ENCODE measurements at places on chromosomes 4 and X. TPM values are rescaled to one million over a fixed set of nuclear protein-coding genes. Genes with fewer than 3 reads are reported as not detected.

Gene NALF2
- polyA plus RNA-seq = 1.9 TPM

GRCh38 chr4:158964728-158965124 is 138.2 kb upstream of the RAPGEF2 start:
- DNase-seq = no peak

DNA sequence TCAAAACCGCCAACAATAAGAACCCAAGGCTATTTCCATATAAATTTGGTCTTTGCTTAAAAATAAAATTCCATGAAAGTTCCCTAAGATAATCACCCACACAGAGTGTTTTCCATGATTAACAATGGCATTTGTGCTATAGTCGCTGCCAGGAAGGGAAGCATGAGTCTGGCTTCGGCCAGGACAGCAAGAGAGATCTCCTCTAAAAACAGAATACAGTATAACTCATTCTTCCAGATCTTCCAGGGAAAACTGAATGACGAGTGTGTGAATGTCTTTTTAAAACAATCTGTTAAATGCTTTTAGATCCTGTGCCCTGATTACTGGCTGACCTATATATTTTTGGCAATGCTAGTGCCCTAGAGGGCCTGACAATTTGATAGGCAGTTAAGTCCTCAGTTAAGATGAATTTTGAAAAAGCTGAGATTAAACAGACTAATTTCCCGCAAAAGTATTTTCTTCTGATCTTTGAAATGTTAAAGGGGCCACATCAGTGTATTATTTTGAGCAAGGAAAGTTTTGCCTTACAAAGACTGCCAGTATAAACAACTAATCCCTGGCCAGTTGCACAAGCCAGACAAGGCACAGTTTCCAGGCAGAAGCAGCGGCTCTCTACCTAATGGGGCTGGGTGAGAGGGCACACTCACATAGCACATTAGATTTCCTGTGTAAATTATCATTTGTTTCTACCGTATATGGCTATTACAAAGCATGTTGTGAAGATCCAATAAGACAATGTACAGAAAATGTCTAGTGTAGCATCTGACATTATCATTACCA is 127.3 kb downstream of the DCHS2 start:
- no peak for DNase-seq

- no peak for DNase-seq
Measured at GRCh38 chrX:68498044-68498507, 775 bp upstream of the YIPF6 start.

Gene POF1B
- 0.62 TPM for polyA plus RNA-seq

Gene CT47B1
- not detected for polyA plus RNA-seq

Gene CCDC160
- 7.0 TPM for polyA plus RNA-seq

Gene P2RY10
- polyA plus RNA-seq = not detected

DNA sequence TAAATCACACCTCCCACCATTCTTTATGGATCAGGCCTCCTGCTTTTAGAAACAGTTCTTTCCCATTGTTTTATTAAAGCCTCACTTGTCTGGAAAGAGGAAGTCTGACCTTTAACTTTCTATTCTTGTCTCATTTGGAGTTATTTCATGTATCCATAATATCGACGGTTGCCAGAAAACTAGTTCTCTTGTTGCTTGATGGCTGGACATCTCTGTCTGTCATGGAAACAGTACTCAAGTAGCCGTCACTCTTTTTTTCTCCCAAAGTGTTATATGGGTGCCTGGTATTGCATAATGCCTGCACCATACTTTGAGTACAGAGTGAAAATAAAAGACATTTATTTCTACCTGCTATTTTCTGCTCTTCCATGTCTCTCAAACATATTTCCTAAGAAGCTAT is 61.4 kb downstream of the PHEX start:
- DNase-seq = no peak

DNA sequence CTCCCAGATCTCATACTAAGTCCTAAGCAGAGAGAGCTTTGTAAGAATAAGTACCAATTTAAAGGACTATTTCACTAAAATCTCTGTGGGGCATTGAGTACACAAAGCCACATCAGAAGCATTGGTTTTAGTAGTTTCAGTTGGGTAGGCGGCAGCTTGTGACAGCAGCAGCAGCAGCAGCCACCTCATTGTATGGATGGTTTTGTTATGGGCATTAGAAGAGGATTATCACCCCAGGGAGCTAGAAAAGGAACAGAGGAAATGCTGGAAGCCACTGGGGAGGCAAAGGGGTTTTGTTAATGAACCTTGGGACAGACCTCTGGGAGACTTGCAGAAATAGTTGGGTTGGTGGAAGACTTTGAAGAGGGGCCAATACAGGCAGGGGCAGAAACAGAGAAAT is 93.9 kb upstream of the FRMPD3 start:
- no peak for DNase-seq

Gene EGFL6
- 0.43 TPM for polyA plus RNA-seq

DNA sequence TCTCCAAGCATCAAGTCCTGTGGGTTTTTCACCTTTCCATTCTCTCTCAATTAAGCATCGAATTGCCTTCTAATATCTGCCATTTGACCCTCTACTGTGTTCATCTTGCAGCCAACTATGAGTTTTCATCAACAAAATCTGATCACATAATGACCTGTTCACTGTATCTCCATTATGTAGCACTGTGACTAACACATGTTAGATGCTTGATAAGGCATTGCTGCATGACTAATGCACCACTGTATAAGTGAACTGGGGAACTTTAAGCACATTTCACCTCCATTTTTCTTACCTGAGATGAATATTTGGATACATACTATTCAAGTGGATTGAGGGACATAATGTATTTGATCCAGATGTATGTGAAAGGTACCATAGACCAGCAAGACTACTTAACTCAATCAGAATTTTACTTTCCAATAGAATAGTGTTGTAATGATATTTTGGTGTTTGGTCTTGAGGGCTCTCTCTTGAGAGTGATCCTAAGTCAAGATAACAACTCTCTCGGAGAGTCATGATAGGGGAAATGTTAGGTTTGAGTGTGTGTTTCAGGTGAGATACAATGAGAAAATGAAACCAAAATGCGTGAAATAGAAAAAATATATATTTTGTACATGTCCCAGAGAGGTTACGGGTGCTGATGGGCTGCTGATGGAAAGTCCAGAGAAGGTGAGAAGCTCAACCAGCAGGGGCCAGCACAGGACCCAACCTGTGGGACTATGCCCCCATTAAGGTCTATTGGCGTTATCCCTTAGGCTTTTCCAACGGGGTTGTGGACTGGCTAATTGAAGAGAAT is 60.2 kb upstream of the HS3ST1 start:
- no peak for DNase-seq

GRCh38 chrX:52262195-52262546 is 77.5 kb downstream of the MAGED4 start:
- no peak for DNase-seq

- no peak for DNase-seq
Measured at GRCh38 chrX:36577006-36577405, 431.2 kb upstream of the FAM47C start.

DNA sequence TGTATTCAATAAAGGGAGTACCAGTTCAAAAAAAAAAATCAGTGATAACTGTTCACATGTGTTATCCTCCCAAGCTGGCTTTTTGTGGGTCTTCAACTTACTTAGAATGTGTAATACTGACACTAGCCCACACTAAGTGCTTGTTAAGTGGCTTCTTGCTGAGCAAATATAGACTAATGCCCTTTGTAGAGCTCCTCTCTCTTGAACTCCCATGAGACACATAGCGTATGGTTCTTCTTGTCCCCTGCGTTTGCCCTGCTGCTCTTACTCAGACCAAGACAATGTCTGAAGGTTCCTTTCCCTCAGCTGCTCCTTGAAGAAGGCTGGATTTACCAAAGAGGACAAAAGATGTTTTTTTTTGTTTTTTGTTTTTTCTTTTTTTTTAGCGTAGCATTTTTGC is 110.9 kb downstream of the FRAS1 start:
- DNase-seq = no peak

Gene RASSF6
- polyA plus RNA-seq = 4.7 TPM

DNA sequence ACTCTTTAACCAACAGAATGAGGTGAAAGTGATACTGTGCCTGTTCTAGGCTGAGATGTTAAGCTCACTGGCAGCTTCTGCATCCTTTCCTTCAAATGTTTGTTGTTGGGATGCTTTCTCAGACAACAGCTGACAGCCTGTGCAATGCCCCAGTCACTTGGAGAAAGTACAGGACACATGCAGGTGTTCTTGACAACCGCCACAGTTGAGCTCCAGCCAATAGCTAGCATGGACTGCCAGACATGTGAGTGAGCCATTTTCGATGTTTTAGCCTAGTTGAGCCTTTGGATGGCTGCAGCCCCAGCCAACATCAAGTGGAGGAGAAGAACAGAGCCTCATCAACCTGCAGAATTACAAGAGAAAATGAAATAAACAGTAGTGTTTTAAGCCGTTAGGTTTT is 94.1 kb upstream of the PPP3CA start:
- no peak for DNase-seq

GRCh38 chr4:80154545-80154933 is 42.8 kb upstream of the PRDM8 start:
- DNase-seq = no peak

Data from kidney (tissue), 22 donors.